ENCODE measurements at places on chromosomes 5 and 9.
A peak's percentile ranks its signal among the peaks of the same experiment; 100 is the strongest.

GRCh38 chr5:38023799-38024198 is 184.0 kb upstream of the GDNF start:
- DNase-seq = no peak

GRCh38 chr9:79610019-79610631 is 38.4 kb downstream of the TLE4 start:
- DNase-seq = peak; percentile 48

GRCh38 chr5:13976867-13977830 is 32.7 kb upstream of the DNAH5 start:
- DNase-seq = peak; percentile 65

GRCh38 chr5:178590141-178590923 is at the start of gene COL23A1:
Gene COL23A1 (minus strand): TSS chr5:178590393.
- peak; percentile 58 for DNase-seq

- no peak for DNase-seq
These were observed 687.3 kb upstream of the ST8SIA4 start for GRCh38 chr5:101590384-101590783.

- DNase-seq = no peak
These were observed 3.0 kb upstream of the ZBTB34 start for GRCh38 chr9:126857261-126857960.

- no peak for DNase-seq
These were observed 166.6 kb downstream of the CDK5RAP2 start for GRCh38 chr9:120413121-120414048.

DNA sequence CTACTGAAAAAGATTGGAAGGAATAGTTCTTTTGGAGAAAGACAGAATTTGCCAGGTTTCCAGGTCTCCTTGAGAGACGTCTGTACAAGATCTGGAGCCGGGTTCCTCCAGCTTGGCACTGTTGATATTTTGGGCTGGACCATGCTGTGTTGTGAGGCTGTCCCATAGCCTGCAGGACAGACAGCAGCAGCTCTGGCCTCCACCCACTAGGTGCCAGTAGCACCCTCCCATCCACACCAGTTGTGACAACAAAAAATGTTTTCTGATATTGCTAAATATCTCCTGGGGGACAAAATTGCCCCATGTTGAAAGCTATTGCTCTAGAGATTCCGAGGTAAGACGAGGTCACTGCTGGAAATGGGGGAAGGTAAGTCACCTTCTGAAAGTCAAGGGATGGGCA is 287.7 kb upstream of the DAP start:
- DNase-seq = no peak

GRCh38 chr5:130164966-130165365 is 260.7 kb downstream of the CHSY3 start:
- peak; percentile 35 for DNase-seq

- no peak for DNase-seq
These were observed 42.1 kb upstream of the STXBP1 start for GRCh38 chr9:127569886-127570401.

GRCh38 chr9:131091352-131091992 is 4.9 kb upstream of the AIF1L start:
- DNase-seq = no peak

DNA sequence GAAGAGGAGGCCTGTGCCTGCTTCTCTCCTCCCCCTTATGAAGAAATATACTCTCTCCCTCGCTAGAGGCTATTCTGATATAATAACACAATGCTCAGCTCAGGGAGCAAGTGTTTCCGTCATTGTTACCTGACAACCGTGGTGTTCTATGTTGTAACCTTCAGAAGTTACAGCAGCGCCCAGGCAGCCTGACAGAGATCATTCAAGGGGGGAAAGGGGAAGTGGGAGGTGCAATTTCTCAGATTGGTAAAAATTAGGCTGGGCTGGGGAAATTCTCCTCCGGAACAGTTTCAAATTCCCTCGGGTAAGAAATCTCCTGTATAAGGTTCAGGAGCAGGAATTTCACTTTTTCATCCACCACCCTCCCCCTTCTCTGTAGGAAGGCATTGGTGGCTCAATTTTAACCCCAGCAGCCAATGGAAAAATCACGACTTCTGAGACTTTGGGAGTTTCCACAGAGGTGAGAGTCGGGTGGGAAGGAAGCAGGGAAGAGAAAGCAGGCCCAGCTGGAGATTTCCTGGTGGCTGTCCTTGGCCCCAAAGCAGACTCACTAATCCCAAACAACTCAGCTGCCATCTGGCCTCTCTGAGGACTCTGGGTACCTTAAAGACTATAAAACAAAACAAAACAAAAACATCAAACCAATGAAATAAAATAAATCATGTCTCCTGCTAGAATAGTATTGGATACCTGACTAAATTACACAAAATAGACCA is 1.3 kb downstream of the TMEM174 start:
- DNase-seq = no peak

DNA sequence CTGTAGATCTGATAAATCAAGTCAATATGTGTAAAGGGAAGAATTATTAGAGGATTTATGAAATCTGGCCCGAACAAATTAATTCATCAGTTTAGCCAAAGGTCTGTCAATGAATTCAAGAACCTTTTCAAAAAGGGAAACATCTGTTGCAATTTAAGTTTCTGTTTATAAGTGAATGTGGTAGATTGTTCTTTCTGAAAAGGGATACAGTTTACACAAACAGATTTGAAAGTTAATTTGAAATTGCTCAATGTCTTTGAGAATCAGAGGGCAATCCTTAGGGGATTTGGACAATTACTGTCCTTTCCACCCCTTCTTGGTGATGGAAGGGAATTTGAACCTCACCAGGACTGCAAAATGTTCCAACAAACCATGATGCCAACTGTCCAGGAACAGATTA is 29.7 kb upstream of the ERCC6L2 start:
- no peak for DNase-seq

DNA sequence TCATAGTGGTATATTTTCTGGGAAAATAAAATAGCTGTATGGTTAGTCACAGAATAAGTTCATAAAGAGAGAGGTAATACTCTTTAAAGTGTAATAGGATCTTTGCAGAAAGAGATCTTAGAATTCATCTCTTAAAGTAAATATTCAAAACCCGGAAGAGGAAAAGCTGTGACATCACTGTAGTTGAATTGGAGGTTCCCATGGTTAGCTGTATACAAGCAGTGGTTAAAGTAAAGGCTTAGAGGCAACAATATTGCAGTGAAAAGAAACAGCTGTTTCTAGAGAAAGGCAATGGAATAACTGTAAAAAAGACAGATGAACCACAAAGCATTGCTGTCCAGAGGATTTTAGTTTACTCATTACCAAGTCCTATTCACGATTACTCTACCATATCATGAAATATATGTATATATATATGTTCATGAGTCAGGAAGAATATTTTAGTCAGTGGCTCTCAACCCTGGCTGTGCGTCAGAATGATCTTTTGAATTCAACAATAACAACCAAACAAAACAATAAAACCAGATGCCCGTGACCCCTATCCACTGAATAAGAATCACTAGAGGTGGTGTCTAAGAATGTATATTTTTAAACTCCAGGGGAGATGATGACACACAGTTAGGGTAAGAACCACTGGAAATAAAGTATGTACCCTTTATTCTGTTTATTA is 4.7 kb downstream of the ERCC6L2 start:
- DNase-seq = peak; percentile 74

DNA sequence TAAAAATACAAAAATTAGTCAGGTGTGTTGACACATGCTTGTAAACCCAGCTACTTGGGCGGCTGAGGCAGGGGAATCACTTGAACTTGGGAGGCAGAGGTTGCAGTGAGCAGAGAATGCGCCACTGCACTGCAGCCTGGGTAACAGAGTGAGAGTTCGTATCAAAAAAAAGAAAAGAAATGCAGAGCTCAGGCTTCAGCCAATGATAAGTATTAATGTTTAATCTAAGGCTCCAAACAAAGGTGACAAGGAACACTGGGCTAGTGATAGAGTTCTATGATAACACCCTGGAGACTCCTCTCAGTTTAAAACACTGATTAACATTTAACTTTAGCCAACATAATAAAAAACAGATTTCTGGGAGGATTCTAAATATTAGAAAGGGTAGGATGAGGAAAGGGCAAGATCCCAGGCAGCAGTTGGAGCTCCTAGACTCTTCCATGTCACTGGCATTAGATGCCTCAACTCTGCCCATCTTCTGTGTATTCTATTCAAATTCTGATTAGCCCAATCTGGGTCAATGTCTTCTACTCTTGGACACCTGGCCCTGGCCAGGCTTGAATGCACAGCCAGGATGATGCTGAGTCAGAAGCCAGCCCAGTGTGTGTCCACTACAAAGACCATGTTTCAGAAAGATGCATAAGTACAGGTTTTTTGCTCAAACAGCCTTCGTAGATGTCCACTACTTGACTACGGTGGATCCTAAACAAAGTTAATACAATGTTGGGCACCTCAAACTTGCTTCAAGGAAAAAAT is 91.0 kb upstream of the FAM169A start:
- DNase-seq = no peak

DNA sequence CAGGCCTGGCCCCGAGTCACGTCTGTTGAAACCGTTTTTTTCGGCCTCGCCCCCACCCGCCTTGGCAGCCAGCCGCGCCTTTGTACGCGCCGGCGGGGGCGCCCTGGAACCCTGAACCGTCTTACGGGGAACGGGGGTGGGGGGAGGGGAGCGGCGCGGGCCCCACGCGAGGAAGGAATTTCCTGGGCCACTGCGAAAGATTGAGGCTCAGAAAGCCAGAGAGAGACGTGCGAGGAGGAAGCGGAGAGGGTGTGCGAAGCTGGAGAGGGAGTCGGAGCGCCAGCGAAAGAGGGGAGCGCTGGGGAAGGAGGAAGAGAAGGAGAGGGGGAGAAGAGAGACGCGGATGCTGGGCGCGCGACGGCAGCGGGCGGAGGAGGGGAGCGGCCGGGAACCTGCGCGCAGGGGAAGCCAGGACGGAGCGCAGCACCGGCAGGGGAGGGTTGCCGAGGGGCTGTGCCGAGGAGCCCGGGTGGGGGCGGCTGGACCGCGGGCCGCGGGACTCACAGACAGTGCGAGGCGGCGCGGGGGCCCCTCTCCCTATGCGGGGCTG is 4.6 kb upstream of the PRDM12 start:
- no peak for DNase-seq

DNA sequence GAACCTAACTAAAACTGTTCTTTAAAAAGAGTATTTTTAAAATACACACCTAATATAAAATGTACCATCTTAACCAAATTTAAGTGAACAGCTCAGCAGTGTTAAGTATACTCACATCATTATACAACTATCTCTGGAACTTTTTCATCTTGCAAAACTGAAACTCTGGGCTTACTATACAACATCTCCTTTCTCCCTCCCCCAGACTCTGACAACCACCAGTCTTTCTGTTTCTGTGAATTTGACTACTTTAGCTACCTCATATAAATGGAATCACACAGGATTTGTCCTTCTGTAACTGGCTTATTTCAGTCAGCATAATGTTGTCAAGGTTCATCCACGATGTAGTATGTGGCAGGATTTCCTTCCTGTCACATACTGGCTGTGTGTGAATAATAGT is 93.5 kb downstream of the FOXD1 start:
- DNase-seq = peak; percentile 52

DNA sequence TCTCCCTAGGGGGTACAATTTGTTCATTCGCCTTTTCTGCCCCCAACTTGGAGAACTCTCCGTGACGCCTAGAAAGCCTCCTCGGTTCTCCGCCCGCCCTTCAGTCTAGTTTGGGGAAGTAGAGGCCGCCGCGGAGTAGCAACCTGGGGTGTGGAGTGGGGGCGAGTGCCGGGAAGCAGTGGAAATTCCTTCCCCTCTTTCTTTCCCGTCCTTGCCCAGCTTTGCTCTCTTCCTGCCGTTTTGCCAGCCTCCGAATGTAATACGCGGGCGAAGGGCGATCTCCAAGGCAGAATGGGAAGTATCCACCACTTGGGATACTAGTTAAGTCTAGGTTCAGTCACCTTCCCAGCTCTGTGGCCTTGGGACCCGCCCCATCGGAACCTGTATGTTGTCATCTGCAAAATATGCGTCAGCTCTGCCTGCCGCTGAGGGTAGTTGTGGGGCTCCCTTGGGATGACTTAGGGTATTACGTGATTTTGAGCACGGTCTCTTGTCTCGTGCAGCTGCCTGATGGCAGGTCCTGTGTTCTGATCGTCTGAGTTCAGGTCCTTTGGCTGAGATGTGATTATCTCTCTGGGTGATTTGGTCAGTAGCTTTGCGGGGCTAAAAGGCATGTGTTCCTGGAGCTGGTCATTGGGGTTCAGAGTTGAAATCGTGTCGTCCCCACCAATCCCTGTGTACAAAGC is 724 bp downstream of the PAM start:
- peak; percentile 89 for DNase-seq

- no peak for DNase-seq
These were observed 42.8 kb upstream of the NR4A3 start for GRCh38 chr9:99778836-99779235.

- no peak for DNase-seq
These were observed 5.1 kb upstream of the WDR5 start for GRCh38 chr9:134130503-134131375.

- DNase-seq = no peak
These were observed 96.3 kb downstream of the ADAMTS12 start for GRCh38 chr5:33795496-33795895.

DNA sequence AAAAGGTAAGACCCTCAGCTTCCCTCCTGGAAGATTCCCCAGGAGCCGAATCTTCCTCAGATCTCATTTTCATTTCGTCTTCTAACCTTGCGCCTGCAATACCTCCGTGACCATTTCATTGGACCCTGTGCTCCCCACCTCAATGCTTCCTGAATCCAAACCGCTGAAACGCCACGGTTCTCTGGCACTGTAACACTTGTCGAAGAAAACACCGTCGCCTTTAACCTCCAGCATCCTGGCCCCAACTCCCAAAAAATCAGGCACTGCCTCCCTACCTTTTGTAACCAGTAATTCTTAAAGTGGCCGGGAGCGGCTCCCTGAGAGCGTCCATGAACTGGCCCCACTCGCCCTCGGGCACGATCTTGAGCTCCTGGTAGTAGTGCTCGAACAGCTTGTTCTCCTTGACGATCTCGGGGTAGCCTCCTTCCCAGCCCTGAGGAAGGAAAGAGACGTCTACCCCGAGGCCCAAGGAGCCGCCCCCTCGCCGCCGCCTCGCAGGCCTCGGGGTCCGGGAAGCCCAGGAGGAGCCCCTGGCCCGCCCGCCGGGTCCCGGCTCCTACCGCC is 438 bp downstream of the NSUN2 start:
- peak; percentile 31 for DNase-seq

DNA sequence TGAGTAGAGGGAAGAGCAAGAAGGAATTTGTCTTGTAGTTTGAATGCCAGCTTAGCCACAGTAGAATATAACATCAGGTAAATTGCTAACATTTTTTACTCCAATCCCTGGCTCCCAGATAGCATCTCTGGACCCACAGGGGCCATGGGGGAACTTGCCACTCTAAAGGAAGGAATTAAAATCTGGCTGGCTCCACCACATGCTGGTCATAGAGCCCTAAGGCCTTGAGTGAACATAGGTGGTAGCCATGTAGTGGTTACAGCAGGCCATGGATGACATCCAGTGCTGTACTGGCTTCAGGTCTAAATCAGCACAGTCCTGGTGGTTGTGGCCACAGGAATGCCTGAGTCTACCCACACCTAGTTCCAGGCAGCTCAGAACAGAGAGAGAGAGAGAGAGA is 109.9 kb upstream of the RGMB start:
- no peak for DNase-seq

DNA sequence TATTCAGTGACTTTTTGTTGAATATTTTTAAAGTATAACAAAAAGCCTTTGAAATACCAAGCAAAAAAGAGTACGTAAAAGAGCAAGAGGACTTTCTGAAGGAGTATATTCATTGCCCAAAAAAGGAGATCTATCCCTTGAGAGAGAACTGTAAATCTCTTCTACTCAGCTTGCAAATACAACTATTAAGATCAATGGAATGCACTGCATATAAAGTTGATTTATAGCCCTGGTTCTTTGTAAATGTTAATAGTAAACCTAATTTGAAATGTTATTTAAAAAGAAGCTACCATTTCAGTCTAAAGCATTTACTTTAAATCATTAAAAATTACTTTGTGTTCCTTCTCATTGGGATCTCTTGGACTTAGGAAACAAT is 168.1 kb downstream of the PDE4D start:
- peak; percentile 57 for DNase-seq

Measured in fibroblast of skin of back (primary cell).